Right lung (tissue), 10 donors: ENCODE measurements at places on chromosomes 12 and 14. TPM values are rescaled to one million over a fixed set of nuclear protein-coding genes. Genes with fewer than 3 reads are reported as not detected.

DNA sequence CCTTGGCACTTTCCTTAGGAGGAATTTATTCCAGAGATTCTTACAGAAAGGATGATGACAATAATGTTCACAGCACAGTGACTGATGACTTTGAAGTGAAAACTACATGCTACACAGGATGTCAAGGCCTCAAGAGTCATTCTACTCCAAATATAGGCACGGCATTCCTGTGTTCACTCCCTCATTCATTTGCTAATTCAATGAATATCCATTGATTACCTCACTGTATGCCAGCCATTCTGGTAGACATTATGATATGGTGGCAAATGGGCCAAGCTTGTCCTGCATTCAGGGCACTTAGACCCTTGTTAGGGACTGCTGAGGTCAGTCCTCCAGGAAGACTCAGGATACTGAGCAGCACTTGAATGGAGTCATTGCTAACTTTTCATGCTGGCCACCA, 48.0 kb downstream of the FOXN4 start:
- DNase-seq, result no peak

- DNase-seq, result no peak
Observed at GRCh38 chr12:645563-646071, 17.6 kb downstream of the NINJ2 start.

GRCh38 chr12:14716848-14717444, 20.5 kb upstream of the GUCY2C start:
- DNase-seq, result peak; percentile 16

- no peak for DNase-seq
Observed at GRCh38 chr12:24996102-24996797, 47.3 kb upstream of the BCAT1 start.

DNA sequence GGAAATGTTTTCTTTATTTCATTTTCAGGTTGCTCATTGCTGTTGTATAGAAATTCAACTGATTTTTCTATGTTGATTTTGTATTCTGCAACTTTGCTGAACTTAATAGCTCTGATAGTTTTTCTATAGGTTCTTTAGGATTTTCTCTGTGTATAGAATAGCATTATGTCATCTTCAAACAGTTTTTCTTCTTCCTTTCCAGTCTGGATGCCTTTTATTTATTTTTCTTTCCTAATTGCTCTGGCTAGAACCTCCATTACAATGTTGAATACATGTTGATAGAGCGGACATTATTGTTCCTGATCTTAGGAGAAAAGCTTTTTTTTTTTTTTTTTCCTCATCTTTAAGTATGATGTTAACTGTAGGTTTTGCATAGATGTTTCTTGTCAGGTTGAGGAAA, 39.2 kb downstream of the MIA2 start:
- no peak for DNase-seq

DNA sequence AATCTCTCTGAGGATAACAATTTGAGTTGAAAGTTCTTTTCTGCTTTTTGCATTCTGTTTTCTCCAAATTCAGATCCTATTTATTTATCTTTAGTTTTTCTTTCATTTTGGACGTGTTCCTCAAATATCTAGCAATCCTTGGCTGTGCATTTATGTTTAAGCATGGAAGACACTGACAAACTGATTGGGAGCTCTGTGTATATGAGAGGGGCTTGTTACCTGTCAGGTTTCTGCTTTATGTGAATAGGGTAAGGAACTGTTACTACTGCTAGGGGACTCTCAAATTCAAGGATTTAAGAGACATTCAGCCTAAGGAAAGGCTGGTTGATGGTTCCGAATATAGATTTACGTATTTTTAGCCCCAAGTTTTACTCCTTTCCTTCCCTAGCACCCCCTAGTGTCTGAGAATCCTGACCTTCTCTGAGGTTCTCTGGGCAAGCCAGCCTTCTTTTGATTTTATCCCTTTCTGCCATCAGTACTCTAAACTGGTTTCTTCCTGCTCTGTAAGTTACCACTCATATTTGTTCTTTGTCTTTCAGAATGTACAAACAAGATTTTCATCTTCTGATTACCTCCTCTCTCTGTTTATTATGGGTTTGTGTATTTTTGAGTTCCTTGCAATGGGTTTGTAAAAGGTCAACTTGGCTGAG, 30.5 kb downstream of the YLPM1 start:
- no peak for DNase-seq

DNA sequence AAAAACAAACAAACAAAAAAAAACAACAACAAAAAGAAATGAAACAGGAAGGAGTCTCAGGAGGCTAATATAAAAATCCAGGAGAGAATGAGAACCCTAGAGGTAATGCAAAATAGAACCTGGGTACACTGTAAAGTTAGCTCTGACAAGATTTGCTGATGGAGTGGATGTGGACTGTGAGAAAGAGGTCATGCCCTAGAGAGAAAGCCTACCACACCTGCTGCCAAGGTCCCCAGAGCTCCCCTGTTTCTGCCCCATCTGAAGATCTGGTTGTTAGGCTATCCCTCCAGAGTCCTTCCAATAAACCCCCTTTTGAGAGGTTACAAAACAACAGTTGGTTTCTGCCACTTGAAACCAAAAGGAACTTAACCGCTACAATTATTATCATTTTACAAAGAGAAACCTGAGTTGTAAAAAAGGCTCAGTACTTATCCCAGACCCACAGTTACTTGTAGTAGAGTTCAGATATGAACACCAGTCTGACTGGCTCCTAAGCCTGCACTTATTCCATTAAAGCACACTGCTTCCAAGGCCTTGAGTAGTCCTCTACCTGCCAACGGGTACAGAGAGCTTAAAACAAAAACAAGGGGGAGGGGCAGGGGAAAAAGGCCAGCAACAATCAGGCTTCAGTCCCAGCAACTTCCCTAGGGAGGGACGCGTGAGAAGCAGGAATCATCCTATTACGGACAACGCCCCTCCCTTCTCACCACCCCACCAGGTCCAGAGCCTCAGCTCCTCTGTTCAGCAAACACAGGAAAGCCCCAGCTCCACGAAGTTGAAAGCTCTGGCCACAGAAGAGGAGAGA, 27.7 kb downstream of the PPP1R13B start:
- peak; percentile 59 for DNase-seq

- DNase-seq, result no peak
Observed at GRCh38 chr14:46063872-46064271, 587.7 kb downstream of the RPL10L start.

DNA sequence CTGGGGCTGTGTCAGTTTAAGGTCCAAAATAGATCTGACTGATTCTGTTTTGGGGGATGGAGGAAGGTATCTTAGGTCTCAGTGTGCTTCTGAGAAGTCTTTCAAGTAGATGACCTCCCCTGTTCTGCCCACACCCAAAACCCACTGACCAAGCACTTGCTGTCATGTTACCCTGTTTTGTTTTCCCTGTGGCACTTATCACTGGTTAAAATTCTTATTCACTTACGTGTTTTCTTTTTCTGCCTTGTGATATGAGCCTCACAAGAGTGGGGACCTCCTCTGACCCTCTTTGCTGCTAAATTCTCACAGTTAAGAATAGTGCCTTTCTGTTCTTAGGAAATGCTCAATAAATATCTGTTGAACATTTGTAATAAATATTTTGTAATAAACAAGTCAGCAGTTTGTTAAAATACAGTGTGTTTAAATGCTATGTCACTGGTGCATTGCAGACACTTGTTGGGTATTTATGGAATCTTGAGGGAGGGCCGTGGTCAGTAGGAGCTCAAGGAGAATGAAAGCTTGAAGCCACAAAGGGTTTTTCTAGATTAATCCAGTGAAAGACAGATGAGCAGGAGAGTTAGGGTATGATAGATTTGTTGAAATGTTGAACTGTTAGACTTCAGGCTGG, 20.9 kb downstream of the PLEKHA5 start:
- no peak for DNase-seq

The A2ML1 gene
- 0.64 TPM for polyA plus RNA-seq

The FOXN4 gene
- 1.8 TPM for polyA plus RNA-seq

The TRAFD1 gene
- polyA plus RNA-seq, result 38.6 TPM
